ENCODE measurements at places on chromosomes 1 and 21. TPM values are rescaled to one million over a fixed set of nuclear protein-coding genes. Genes with fewer than 3 reads are reported as not detected.

Gene CD101
- 2.4 TPM for polyA plus RNA-seq

DNA sequence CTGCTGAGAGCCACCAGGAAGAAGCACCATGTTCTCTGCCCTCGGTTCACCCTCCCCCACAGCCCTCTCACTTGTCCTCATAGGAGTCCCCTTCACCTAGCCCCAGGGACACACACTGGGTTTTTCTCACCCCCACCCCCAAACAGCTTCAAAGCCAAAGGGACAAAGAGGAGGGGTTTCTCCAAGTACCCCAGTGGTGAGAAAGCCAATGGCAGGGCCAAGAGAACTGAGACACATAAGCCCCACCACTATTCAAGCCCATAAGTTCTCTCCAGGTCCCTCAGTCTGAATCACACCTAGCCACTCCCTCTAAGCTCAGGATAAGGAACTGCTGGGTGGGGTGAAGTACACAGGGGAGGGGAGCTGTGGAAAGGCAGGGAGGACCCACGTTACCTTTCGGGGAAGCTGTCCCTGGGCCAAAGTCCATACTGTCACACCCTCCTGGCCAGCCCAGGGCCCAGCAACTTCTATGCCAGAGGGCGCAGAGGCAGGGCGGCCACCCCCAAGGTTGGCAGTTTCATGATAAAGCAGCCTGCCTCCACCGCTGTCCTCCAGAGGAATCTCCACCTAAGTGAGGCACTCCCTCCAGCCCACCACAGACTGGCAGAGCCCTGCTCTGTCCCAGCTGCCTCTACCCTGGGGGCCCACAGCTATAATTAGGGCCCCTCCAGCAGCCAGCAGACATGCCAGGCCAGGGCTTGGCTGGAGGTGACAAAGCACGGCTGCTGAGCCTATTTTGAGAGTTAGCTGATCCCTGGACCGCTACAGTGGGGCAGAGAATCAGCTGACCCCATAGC, 39.0 kb upstream of the PPP1R15B start:
- H3K27ac ChIP-seq = peak overlapping the region; percentile 39
- peak; percentile 72 for DNase-seq
- H3K36me3 ChIP-seq = peaks cover 2% of the 10 kb centered on the region
- no peaks in the 10 kb centered on the region for H3K4me1 ChIP-seq

DNA sequence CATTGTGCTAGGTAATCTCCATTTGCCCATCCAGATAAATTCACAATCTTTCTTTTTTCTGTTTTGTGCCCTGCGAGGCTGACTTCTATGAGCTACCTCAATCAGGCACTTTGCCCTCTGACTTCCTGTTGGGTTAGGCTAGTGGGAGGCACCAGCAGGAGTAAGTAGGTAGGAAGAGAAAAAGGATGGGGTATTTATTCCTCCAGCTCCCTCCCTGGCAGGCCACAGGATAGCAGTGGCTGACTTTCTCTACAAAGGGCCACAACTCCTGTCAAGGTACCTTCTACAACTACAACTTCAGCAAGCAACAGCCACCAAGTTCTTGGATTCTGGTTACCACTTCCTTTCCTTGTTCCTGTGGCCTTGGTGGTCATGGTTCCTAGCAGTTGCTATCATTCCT, 18.8 kb upstream of the GORAB start:
- H3K4me3 ChIP-seq = no peak overlapping the region
- H3K4me1 ChIP-seq = no peaks in the 10 kb centered on the region
- no peaks in the 10 kb centered on the region for H3K36me3 ChIP-seq
- no peak overlapping the region for H3K27ac ChIP-seq
- DNase-seq = no peak

GRCh38 chr1:181134543-181135436, 46.3 kb downstream of the IER5 start:
- H3K27ac ChIP-seq = peak overlapping the region; percentile 11
- no peaks in the 10 kb centered on the region for H3K36me3 ChIP-seq
- peak; percentile 81 for DNase-seq
- H3K27me3 ChIP-seq = no peaks in the 10 kb centered on the region
- no peak overlapping the region for H3K4me3 ChIP-seq

- no peaks in the 10 kb centered on the region for H3K36me3 ChIP-seq
- H3K27ac ChIP-seq = no peak overlapping the region
- DNase-seq = peak; percentile 61
These were observed 75.8 kb downstream of the ATP1A1 start for GRCh38 chr1:116448785-116449385.

DNA sequence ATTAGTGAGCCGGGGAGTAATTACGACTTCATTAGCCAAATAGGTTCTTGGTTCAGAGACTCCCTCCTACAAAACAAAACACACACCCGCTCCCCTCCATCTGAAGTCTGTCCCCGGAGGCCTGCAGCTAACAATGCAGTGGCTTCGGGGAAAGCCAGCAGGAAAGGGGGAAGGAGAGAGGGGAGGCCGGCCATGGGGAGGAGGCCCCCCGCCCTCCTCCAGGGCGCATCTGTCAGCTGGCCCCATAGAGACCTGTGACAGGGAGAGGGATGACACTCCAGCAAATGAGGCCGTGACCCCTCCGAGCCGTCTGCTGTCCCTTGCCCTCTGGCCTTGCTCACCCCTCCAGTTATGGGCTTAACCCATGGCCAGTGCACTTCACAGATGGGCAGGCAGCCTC, 12.1 kb upstream of the CNTN2 start:
- no peaks in the 10 kb centered on the region for H3K36me3 ChIP-seq
- no peak for DNase-seq
- H3K27me3 ChIP-seq = no peaks in the 10 kb centered on the region

DNA sequence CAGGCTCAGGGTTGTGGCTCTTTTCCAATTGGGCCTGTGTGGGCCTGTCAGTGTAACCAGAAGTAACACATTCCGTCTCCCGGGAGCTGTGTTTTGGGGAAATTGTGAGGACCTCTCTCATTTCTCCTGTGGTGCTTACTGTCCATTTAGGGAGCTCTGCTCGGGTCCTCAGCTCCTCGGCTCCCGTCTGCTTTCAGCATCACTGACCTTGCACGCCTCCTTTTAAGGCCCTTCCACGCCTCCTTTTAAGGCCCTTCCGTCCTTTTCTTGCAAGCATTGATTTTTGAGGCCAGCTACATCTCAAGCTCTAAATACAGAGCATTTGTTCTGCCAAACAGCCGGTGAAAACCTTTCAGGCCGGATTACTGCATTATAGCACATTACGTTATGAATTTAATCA, 9.7 kb downstream of the CA6 start:
- H3K4me1 ChIP-seq = no peaks in the 10 kb centered on the region
- no peak overlapping the region for H3K4me3 ChIP-seq
- no peak for DNase-seq
- no peak overlapping the region for H3K27ac ChIP-seq
- no peaks in the 10 kb centered on the region for H3K27me3 ChIP-seq
- no peaks in the 10 kb centered on the region for H3K36me3 ChIP-seq

- H3K4me1 ChIP-seq = peaks cover 3% of the 10 kb centered on the region
- H3K27ac ChIP-seq = no peak overlapping the region
- no peak overlapping the region for H3K4me3 ChIP-seq
- no peaks in the 10 kb centered on the region for H3K36me3 ChIP-seq
- no peak for DNase-seq
These were observed 25.8 kb upstream of the ZNF648 start for GRCh38 chr1:182087304-182087703.

GRCh38 chr21:45355573-45355972, 49.4 kb upstream of the COL18A1 start:
- DNase-seq = no peak
- no peaks in the 10 kb centered on the region for H3K27me3 ChIP-seq
- no peaks in the 10 kb centered on the region for H3K4me1 ChIP-seq
- H3K36me3 ChIP-seq = no peaks in the 10 kb centered on the region

- peak; percentile 94 for DNase-seq
- H3K36me3 ChIP-seq = no peaks in the 10 kb centered on the region
- H3K4me1 ChIP-seq = no peaks in the 10 kb centered on the region
These were observed at the start of gene IGSF9 for GRCh38 chr1:159945483-159946241. TSS of gene IGSF9 (minus strand) at chr1:159945613. CDS start at chr1:159943454, 2,159 bp downstream.

All from aorta (tissue), 5 donors.